GM06990 (cell line): ENCODE measurements at places on chromosomes 4 and X.

- DNase-seq = peak; percentile 92
Measured at GRCh38 chrX:2690856-2691542, at the start of gene CD99. CD99 (plus strand) TSS chrX:2691295; CDS start chrX:2691361, 66 bp downstream.

- no peak for DNase-seq
Measured at GRCh38 chr4:75015627-75016026, 82.7 kb downstream of the PARM1 start.

DNA sequence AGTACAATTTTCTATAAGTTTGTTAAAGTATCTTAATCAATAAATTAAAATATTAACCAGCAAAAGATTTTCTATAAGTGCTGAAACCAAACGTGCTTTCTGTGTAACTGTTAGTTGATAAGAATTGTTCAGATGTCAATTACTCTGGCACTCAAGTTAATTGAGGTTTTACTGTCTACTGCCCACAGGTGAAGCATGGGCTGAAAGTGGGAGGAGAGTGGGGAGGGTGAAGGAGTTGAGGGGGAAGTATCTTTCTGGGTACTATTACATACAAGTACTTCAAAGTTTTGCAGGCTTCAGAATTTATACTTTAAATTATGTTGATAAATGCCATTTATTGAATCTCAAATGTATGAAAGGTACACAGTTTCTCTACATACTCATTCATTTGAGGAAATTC lies 19.1 kb upstream of the CXCL3 start:
- no peak for DNase-seq

- DNase-seq = no peak
Measured at GRCh38 chr4:142913461-142914030, 67.4 kb upstream of the INPP4B start.

DNA sequence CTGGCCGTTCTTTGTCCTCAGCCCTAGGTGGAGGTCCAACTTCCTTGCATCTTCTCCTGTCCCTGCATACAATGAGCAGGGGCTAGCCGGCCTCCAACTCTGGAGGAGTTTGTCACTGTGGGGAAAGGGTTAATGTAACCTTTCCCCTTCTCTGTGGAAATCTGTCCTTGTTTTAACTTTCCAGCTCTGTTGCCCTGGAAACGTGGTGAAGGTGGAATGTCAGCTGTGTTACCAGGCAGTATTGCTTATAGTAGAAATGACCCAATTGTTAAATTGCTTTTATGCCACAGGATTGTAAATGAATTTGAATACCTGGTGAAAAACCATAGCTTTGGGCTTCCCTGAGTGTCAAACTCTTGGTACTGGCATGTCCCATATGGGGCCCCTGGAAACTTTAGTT lies 131.6 kb upstream of the SCML1 start:
- DNase-seq = no peak

DNA sequence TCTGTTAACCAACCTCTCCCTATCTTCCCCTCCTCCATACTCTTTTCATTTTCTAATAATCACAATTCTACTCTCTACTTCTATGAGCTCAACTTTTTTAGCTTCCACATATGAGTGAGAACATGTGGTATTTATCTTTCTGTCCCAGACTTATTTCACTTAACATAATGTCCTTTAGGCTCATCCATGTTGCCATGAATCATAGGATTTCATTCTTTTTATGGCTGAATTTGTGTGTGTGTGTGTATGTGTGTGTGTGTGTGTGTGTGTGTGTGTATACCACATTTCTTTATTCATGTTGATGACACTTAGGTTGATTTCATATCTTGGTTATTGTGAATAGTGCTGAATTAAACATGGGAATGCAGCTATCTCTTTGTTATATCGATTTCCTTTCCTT lies 37.4 kb downstream of the RUFY3 start:
- no peak for DNase-seq

- no peak for DNase-seq
Measured at GRCh38 chrX:50635162-50635561, 164.5 kb upstream of the DGKK start.

GRCh38 chr4:84865600-84865999 lies 100.9 kb downstream of the WDFY3 start:
- no peak for DNase-seq

GRCh38 chr4:188444500-188444899 lies 305.3 kb downstream of the TRIML1 start:
- DNase-seq = no peak

DNA sequence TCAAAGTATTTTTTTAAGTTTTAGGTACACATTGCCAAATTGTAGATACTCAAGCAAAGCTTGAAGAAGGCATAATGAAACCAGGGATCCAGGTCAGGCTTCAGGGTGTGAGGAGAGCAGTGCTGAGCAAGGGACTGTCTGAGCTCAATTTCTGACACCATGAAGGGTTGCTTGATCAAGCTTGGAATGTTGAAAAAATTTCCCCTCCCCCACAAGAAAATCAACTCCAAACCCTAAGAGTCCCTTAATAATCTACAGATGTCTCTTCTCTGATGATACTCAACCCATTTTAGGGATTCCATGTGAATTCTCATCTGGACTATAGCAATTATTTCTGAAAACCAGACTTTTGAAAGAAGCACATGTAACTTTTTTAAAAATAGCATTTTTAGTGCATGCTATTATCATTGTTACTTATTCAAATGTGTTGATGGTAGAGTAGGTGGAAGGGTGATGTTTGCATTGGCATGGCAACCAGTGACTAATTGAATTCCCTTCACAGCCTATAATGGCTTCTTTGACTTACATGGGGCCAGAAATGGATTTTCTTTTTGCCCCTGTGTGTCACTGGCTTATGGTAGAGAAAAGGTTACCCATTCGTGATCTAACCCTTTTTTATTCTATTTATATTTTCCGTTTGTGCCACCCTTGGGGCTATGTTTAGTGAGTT lies 252.0 kb downstream of the FBXW7 start:
- no peak for DNase-seq

- no peak for DNase-seq
Measured at GRCh38 chr4:85826060-85826678, 351.2 kb downstream of the ARHGAP24 start.

- no peak for DNase-seq
Measured at GRCh38 chr4:128558896-128559679, 250.4 kb upstream of the JADE1 start.

- no peak for DNase-seq
Measured at GRCh38 chrX:11319806-11320520, 26.8 kb downstream of the AMELX start.

DNA sequence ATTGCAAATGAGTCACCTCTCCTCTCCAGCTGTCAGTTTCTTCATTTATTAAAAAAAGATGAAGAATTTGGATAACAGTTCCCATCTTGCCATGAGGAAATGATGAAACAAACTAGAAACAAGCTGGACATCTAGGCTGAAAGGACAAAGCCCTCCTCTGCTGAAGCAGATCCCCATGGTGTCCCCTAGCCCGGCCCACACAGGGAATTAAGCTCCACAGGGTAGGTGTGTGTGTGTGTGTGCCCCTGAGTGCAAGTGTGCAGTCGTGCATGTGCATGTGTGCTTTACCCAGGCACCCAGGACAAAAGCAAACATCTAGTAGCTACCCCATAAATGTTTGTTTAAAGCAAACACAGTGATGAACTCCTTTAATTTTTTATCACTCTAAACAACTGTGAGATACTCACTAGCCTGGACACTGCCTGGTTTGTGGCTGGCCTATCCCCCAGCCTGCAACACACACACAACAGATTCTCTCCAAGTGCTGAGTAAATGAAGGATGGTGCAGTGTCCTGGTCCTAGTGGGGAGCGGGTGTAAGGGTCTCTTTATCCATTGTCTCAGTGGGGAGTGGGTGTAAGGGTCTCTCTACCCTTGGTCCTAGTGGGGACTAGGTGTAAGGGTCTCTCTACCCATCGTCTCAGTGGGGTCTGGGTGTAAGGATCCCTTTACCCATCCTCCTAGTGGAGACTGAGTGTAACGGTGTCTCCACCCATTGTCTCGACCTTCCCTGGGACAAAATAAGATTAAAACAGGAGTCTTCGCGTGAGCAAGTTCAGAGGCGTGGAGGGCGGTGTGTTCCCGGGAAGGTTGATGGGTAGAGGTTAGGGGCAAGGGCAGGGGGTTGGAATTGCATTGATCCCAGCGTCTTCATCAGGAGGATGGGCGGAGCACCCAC lies 688 bp upstream of the EVC start:
- no peak for DNase-seq

GRCh38 chrX:105495376-105495775 lies 274.9 kb upstream of the TEX13A start:
- no peak for DNase-seq

- no peak for DNase-seq
Measured at GRCh38 chrX:115689931-115690330, 129.0 kb downstream of the PLS3 start.

DNA sequence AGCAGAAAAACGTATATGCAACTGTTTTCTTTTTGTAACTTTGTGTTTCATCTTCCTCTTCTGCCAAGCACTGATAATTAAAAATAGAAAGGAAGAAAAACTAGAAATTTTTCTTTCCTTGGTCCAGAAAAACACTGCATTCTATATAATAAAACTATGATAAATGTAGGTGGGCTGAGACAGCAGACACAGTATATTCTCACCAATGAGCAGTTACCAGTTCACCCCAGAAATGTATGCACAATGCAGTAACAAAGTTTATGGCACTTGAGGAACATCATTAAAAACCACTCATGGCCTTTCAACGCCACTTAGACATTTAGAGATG lies 79.4 kb downstream of the FAT1 start:
- DNase-seq = no peak

GRCh38 chrX:21907260-21907659 lies 33.2 kb upstream of the SMS start:
- no peak for DNase-seq

- no peak for DNase-seq
Measured at GRCh38 chrX:69961365-69962072, 88.2 kb downstream of the AWAT2 start.

DNA sequence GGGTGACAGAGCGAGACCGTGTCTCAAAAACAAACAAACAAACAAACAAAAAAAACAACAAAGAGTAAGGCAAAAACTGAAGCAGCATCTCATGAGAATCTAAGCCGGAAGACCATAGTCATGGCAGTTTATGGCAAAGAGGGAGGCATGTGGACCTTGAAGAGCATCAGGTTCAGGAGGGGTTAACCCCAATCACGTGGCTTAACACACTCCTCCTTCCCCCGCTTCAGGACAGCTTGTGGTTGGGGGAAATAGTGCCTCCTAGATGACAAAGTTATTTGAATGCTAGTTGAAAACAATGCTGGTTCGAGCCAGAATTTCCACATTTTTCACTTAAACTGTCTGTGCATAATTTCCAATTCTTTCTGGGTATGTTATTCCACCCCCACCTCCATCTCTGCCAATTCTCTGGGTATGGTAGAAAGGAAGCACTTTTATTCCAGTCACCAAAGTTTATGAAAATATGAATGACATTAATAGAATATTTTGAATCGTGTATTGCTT lies 11.7 kb upstream of the MAP7D3 start:
- DNase-seq = no peak

GRCh38 chrX:37854148-37854547 lies 6.8 kb upstream of the DYNLT3 start:
- DNase-seq = no peak

GRCh38 chr4:155077452-155078229 lies 130.8 kb upstream of the NPY2R start:
- DNase-seq = no peak

DNA sequence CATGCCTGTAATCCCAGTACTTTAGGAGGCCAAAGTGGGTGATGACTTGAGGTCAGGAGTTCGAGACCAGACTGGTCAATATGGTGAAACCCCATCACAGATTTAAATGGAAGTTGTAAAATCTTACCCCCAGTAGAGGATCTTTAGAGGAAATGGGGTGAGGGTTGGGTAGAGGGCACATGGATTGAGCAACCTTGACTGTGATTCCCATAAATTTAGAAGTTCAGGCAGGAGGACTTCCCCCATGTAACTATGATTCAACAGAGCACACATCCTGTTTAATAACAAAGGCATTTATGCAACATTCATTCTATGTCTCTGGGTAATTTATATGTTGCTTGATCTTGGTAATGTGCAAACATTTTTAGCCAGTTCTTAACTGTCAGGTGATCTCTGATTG lies 143.1 kb downstream of the RBM47 start:
- no peak for DNase-seq

DNA sequence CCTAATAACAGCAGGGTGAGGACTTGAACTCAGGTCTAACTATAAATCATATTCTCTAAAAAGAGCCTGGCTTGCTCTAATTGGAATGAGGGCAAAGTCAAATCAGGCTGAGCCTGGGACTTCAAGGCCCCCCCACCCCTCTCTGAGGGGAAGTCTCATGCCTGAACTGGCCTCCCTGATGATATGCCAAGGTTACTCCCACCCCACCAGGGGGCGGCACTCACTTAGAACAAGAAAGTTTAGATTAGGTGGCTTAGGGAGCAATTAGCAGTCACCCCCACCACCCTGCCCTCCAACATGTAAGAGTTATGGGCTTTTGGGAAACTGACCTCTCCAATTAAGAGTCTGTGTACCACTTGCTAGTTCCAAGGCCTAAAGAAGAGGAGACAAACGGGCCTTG lies 2.7 kb downstream of the FOXO4 start:
- no peak for DNase-seq

- DNase-seq = no peak
Measured at GRCh38 chr4:122224348-122224747, 72.2 kb downstream of the BLTP1 start.

DNA sequence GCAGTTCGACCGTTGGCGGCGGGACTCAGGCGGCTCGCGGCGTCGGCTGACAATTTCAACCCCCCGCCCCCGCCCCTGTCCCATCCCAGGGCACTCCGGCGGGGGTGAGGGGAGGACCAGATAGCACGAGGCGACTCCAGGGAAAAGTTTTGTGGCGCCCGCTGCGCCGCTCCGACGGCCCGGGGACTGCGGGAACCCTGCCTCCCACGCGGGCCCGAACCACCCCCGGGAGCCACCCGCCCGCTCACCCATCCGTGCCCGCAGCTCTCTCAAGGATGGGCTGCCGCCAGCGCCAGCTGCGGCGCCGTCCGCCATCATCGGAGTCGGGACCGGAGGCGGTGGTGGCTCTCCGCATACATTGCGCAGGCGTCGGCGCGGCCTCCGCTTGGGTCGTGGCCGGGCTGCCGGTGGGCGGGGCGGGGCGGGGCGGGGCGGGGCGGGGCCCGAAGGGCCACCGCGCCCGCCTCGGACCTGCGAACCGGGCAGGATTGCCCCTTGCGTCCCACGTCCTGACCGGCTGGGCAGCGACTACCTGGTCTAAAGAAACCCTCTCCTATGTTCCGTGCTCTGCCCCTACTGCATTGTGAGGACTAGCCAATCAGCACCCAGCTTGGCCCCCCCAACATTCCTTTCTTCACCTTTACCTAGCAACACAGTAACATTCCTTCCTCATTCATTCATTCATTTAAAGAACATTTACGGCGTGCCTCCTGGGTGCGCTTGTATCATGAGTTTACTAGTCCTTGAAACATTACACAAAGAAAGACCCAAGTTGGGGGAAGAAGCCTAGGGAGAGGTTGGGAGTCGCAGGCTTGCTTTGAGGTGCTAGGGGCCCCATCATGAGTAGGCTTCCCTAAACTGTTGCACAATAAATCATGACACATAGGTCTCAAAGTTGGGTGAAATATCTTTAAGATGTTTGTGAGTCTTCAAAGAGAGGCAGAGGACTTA lies at the start of gene MAP7D3:
Gene MAP7D3, minus strand, starts transcription at position 360 of the 951 bp plus-strand sequence. Its CDS starts 42 bp downstream, at position 318.
- peak; percentile 73 for DNase-seq
